Esophagus squamous epithelium (tissue), 5 donors: ENCODE measurements at places on chromosomes 3 and 15.

GRCh38 chr15:39685367-39685766, 97.3 kb downstream of the FSIP1 start:
- DNase-seq: no peak

DNA sequence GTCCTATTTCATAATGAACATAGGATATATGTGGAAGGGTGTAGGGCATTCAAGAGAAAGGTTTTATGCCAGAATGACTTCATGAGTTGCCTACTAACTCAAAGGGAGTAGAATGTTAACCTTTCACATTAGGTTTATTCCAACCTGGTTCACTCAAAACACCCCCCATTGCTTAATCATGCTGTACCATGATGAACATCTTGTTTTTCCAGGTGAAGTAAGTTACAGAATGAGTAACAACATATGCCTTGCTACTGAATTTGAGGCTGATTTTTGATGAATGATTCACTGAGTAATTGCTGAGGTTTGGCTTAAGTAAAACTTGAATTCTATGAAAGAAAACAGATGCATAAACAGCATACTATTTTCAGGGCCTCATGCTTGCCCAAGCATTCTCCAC, 5.9 kb upstream of the CLDN16 start:
- DNase-seq: no peak

GRCh38 chr15:39819533-39819932, 36.9 kb upstream of the FSIP1 start:
- DNase-seq: no peak

- DNase-seq: no peak
These were observed 55.0 kb downstream of the VGLL4 start for GRCh38 chr3:11588755-11589154.

DNA sequence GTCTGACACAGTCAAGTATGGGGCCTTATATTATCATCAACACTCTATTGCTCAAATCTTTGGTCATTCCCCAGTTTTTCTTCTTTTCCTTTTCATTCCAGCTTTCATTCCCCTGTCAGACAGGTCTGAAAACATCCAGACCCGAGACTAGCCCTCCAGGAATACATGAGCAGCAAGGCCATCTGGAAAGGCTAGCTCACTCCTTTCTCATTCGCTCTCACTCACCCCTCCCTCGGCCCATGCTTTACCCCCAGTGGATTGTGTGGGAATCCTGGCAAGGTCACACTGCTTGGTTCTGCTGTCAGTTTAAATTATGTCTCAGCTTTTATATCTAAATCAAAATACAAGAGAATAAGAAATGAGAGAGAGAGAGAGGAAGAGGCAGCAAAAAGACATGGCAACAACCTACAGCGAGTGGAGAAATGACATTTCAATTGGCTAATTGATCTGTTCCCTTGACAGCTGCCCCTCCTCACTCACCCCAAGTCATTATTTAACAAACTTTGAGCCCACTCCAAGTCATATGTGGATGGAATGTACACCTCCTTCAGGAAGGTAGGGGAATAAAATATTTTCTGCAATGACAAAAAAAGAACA, 962.2 kb downstream of the TUSC7 start:
- DNase-seq: no peak

DNA sequence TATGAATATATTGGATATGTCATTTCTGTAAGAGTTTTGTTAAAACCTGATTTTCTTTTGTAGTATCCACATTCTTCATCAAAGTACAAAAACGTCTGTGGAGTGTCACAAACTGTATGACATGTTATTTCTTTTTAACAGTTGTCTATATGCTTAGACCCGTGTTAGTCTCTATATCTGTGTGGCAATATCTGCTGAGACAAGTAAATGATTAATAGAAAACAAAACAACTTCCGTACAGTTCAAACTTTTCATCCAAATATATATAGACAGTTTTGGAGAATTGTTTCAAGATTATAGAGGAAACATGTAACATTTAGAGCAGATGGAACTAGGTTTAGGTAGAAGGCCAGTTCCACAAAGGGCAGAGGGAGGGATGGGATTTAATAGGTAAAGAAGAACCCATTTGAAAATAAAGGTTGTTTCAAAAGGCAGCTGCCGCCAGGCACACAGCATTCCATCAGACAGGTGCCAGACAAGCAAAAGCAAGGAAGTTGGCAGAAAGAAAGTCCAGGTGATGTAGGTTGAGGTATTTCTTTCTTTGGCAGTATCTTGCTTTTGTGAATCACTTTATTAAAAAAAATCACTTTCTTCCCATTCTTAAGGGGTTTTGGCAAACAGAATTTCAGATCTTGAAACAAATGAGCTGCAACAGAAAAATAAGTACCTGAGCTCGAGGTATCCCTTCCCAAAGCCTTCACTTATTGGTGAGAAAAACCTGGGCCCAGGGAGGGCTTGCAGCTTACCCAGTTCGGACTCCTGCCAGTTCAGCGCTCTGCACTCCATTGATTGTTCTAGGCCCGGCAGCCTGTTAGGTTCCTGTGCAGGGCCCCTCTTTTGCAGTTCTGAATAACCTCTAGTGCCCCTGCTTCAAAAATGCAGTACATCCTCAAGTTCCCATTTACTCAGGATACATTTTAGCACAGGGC, 49.0 kb downstream of the LRRN1 start:
- no peak for DNase-seq

DNA sequence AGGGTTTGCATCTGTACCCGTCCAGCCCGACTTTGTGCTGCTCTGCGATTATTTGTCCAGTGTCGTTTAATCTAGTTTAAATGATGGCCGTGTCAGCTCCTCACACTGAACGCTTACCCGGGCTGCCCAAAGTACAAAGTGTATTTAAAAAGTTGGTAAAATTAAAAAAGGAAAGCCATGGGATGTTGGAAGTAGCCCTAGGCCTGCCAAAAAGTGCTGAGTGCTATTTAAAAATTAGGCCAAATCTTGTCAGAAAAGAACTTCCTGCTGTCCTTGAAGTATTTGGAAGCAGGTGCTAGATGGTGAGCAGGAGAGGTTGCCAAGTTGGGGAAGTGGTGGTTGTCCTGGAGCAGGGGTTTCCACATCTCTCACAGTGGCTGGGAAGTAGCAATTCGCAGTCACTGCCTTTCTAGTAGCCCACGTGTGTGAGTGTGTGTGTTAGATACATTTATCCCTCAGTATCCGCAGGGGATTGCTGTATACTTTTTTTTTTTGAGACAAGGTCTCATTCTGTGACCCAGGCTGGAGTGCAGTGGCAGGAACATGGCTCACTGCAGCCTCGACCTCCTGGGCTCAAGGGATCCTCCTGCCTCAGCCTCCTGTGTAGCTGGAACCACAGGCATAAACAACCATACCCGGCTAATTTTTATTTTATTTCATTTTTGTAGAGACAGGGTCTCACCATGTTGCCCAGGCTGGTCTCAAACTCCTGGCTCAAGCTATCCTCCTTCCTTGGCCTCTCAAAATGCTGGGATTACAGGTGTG, 664 bp downstream of the PPCDC start:
- no peak for DNase-seq

DNA sequence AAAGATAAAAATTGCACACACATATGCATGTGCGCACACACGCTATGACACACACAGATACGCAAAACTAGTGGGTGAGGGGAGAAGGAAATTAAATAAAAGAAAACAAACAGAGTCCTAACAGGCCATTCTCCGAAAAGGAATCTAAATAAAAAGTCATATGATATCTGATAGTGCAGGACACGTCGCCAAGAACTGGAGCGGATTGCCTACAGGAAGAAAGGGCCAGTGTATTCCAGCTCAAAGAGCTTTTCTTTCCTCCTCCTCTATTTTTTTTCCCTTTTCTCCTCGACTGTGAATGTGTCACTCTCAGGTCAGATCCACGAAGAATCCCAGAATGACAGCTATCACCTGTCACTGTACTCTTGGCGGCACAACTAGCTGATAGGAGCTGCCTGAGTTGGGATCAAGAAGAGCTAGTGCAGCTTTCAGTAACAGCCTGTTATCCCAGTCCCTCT, 157.8 kb downstream of the TIGIT start:
- no peak for DNase-seq

GRCh38 chr3:171178714-171179113, 152.2 kb upstream of the SLC2A2 start:
- DNase-seq: no peak

GRCh38 chr3:123708531-123708930, 123.7 kb upstream of the HACD2 start:
- DNase-seq: no peak

- DNase-seq: peak; percentile 13
These were observed 88.0 kb downstream of the NUP210 start for GRCh38 chr3:13332158-13332557.

DNA sequence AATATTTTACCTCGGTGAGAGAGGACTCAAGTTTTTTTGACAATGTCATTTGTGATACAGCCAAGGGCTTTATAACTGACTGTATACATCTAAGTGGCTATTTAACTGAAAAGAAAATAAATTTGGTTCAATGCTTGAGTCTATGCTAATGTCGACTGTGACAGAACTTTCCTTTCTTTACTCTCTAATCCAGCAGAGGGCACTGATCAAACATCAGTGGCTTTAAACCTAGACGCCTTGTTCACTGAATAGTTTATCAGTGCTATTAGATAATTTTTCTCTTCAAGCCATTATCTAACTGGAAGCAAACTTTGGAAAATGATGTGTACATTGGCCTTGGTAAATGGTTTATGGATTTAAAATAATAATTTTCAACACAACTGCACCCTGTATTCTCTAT, 285.1 kb downstream of the CHL1 start:
- no peak for DNase-seq

DNA sequence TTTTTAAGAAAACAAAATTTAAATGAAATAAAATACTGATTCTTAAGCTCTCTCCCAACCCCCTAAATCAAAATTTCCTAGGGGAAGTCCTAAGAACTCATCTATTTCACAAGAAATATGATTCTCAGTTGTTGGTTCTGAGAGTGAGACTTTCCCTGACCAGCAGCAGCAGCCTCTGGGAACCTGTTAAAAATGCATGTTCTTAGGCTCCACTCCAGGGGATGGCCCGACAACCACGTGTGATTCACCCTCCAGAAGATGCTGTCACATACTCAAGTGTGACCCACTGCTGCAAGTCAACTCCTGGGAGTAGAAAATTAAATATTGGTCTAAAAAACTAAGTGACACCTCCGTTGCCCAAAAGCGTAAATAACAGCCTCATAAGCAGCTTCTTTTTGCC, 343.2 kb upstream of the NR2F2 start:
- no peak for DNase-seq

GRCh38 chr3:141126661-141127343, 75.7 kb downstream of the SPSB4 start:
- no peak for DNase-seq

GRCh38 chr3:66269411-66269810, 48.6 kb downstream of the SLC25A26 start:
- DNase-seq: no peak

DNA sequence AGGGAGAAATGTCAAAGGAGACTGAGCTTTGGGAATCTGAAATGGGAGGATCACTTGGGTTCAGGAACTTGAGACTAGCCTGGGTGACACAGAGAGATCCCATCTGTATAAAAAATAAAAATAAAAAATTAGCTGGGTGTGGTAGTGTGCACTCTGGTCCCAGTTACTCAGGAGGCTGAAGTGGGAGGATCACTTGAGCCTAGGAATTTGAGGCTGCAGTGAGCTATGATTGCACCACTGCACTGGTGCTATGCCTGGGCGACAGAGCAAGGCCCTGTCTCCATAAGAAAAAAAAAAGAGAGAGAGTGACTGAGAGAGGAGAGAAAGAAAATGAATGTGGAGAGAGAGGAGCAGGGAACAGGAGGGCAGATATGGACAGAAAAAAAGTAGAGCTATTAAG, 72.8 kb downstream of the SENP2 start:
- no peak for DNase-seq

DNA sequence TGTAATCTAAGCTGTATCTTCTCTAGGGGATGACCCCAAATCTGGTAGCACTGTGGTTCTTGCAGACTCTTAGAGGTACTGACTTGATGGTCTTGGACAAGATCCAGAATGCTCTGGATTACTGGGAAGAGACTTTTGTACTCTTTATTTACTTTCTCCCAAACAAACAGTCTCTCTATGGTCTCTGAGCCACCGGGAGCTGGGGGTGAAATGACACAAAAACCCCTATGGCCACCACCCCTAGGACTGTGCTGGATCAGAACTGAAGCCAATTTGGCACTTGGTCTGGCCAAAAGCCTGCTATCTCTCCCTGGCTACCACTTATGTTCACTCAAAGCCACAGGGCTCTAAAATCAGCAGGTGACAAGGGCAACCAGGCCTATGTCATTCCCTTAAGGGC, 50.2 kb upstream of the SI start:
- no peak for DNase-seq

DNA sequence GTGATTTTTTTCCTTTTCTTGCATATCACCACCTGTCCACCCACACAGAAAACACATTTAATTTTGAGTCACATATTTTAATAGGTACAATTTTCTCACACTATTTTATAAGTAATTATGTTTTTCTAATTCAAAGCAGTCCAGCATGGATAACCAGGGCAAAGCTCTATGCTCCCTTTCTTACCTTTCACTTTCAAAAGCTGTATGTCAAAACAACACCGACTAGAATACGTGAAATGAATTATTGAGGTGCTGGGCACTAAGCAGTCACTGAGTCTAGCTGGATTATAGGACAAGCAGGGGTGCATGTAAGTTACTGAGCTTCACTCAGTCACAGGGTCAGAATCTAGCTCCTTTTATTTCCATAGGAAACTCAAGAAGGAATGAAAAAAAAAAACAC, 60.6 kb downstream of the LSAMP start:
- no peak for DNase-seq

DNA sequence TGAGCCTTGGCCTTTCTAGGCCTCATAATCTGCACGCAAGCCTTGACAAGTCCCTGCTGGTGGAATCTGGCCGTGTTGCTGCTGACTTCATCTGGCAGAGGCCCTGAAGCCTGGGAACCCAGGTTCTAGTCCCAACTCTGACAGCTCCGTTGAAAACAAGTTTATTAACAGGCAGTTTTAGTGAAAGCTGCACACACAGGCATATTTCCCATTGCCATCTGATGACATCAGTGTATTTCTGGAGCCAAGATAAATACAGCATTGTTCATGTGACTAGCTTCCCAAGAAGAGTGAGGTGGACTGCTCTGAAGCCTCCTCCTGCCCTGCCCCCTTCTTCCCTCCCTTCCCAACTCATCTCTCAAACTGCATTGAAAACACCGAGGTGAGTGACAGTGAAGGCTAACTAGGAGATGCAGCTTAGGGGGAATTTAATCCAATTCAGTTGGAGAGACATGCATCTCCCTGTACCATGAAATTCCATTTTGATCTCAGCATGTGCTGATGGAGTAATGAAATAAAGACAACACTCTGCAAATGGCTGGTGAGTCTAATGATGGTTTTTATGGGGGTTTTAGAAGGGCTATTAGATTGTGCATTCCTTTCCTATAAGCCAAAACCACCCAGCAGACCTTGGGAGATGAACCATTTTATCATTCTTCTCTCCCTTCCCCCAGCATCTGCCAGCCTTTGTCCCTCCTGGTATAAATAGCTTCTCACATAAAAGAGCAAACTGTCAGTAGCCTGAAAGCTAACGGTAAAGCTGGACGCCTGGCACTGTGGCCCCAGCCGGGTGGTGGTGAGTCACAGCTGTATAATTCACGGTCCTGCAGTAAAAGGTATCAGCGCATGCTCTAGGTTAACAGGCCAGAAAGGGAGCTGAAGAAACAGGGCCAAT, 38.0 kb downstream of the PRICKLE2 start:
- no peak for DNase-seq
